ENCODE measurements at places on chromosomes 2 and 18.

DNA sequence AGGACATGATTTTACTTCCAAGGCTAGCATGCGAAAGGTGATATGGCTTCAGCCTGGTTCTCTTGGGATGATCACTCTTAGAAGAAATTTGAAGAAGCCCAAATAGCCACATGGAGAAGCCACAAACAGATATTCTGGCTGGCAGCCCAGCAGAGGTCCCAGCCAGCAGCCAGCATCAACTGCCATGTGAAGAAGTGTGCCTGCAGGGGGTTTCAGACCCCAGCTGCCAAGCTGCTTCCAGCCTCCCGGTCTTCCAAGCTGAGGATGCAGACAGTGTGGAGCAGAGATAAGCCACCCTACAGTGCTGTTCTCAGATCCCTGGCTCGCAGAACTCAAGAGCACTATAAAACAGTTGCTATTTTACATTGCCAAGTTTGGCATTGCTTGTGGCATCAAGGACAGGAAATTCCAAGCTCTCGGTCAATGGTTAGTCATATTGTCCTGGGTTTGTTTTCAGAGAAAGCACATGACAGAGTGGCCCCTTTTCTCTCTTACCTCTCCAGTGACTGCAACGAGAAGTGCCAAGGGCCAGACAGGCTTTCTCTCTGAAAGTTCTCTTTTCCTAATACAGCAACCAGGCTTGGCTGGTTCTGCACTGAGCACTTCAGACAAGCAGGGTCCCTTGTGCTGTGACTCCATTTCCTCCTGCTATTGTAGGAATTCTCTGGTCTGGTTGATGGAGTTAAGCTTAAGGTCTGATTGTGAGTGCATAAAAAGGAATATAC, 223.7 kb downstream of the ANKRD30B start:
- DNase-seq = no peak

- DNase-seq = no peak
Observed at GRCh38 chr2:215160081-215160480, 21.7 kb upstream of the ABCA12 start.

DNA sequence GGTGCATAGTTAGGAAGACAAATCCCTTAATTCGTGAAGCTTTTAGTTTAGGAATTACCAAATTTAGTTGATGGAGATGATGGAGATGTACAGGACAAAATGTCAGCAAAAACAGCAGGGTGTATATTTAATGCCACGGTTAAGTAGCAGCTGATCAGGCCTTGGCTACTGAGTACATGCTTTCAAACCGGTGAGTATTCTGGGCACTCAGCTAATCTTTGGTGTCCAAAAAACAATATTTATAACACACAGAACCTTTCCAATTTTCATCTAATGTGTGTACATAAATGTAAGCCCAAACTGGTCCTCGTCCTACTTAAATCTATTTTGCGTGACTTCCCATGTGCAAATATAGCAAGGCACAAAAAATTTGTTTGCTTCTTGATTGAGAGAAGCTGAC, 703.4 kb upstream of the LINC00305 start:
- DNase-seq = no peak

GRCh38 chr2:145351864-145352425, 832.0 kb upstream of the ZEB2 start:
- DNase-seq = no peak

- DNase-seq = no peak
Observed at GRCh38 chr2:15660491-15661294, 69.0 kb downstream of the DDX1 start.

Data from NCI-H1436 treated with DMSO at 0.1 percent for 48 hours (cell line).